ENCODE measurements at places on chromosomes 6 and 20.

DNA sequence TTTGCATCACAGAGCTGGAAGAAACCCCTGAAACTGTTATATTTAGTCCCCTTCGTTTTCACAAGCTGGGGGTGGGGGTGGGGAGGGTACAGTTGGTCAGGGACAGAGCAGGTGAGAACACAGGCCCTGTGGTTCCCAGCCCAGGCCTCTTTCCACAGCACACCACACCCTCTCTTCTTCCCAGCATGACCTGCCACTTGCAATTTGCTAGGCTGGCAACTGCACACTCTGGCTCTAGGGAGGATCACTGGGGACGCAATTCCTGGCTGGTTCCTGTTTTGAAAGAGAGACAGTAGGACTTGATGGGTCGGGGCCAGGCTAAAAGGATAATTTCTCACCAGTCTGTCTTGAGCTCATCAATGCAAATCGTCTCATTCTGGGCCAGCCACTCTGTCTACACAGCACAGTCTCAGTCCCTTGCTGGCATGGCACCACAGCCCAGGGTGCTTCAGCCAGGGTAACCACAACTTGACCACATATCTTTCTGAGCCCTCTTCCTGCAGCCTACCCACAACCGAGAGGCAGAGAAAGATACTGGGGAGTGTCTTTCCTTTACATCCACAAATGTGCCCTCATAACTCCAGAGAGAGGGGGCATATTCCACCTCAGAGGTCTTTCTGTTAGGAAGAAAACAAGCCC lies 41.7 kb upstream of the EMILIN3 start:
- DNase-seq, result no peak

DNA sequence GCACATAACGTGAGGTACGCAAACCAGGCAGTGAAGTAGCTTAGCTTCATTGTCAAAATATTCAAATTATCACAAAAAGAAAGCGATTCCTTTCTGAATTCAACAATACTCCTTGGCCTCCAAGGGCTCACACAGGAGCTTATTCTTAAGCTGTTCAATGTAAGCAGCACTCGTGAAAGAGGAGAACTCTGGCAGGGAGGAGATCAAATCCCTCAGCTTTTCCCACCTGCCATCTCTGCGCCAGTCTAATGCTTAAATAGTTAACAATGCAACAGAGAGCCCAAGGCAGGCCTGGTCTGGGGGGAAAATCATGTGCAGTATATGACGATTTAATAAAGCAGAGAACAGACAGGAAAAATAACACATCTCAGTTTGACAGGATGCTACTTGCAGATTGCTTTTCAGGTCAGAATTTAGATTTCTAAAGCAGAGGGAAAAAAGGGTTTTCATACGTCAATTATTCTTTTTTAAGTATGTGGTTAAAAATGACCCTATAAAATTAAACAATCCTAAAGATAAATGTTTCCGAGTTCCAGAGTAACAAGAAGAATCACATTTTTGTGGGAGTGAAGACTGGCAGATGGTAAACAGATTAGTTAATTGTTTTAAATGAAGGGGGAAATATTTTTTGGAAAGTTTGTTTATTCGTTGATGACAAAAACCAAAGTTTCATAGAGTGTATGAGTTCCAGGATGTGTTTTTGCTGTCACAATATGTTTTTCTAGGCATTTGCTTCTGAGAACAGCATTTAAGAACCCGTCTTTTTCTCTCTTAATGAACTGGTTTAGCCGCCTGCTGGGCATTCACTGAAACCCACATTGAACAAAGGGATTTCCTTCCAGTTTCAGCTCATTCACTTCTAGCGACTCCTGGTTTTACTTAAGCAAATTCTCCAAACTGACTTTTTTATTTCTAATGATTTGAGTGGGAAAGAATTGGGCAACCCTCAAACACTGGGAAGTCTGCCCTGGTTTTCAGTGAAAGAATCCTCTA lies 45.9 kb downstream of the PLAGL1 start:
- no peak for DNase-seq

GRCh38 chr6:37406726-37407341 lies 26.2 kb upstream of the CMTR1 start:
- no peak for DNase-seq

DNA sequence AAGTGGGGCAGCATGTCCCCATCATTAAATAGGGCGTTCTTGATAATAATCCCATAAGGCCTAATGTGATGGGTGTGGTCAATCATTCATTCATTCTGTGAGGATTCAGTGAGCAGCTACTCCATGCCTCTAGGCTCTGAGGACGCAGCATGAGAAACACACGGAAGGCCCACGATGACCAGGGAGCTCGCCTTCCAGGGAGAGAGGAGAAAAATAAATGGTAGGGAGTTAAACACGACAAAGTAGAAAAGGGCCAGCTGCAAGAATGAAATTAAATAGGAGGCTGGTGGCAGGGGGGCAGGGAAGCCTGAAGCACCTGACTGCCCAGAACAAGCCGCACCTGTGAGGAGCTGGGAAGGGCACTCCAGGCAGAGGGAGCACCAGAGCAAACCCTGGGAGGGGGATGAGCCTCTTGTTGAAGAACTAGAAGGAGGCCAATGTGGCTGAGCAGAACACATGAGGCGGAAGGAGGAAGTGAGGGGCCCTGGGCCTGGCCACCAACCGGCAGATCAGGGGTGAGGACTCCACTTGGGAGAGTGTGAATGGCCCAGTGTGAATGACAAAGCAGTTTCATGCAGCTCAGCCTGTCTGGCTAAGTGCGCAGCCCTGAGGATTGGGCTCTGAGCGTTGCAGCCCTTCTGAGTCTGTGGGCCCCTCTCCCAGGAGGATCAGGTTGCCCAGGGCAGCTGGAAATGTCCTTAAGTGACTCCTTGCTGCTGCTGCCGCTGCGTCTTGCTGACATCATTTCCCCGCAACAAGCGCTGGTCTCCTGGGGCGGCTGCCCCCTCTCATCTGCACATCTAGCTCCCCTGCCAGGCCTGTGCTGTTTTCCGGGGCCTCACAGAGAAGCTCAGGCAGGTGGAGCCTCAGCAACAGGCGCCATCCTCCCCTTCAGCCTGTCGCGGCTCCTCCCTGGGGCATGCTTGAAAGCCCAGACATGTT lies 99.9 kb downstream of the CDH26 start:
- DNase-seq, result peak; percentile 52

- no peak for DNase-seq
Measured at GRCh38 chr20:9409981-9410380, 104.4 kb upstream of the LAMP5 start.

GRCh38 chr6:11710311-11710761 lies 68.3 kb downstream of the ADTRP start:
- DNase-seq, result peak; percentile 85

DNA sequence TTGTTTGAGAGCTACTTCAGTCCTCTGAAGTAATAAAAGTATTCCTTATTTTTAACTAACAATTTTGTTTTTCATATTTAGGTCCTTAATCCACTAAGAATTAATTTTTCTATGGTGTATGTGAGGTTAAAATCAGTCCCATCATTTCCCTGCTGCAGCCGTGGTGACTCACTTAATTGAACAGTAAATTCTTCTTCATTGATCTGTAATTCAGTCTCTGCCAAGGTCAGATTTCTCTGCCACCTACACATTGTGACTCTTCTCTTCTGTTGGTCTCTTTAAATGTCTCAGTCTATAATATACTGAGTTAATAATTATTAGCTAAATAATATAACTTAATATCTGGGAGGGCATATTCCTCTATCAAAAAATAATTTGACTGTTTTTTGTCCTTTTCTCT lies 262.3 kb downstream of the UTRN start:
- no peak for DNase-seq

DNA sequence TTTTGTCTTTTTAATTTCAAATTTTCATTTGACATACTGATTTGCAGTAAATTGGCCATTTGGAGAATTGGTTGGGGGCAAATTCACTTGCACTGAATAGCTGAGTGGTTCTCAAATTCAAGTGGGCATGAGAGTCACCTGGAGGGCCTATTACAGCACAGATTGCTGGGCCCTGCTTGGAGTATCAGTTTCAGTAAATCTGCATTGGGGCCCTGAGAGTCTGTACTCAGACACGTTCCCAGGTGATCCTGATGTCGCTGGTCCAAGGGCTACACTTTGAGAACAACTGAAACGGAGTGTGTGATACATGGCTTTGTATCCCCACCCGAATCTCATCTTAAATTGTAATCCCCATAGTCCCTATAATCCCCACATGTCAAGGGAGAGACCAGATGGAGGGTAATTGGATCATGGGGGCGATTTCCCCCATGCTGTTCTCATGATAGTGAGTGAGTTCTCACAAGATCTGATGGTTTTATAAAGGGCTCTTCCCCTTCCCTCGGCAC lies 115.9 kb downstream of the KLHL32 start:
- no peak for DNase-seq

DNA sequence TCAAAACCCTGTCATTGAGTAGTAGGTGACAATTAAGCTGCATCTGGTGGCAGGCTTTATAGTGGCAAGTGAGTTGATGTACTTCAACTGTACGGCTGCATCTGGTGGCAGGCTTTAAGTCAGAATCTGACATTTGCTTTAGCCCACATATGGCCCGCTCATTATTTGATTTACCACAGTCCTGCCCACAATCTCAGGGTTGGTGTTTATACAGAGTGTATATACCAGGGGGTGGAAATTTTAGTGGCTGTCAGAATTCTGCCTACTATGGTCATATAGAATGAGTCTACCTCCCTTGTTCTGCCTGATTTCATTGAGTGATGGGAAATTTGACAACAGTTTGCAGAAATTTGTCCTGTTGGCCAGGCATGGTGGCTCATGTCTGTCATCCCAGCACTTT lies 112.3 kb downstream of the SMAP1 start:
- no peak for DNase-seq

Measured in activated CD4-positive, alpha-beta T cell treated with anti-CD3 and anti-CD28 coated beads for 36 hours (primary cell).